ENCODE measurements at places on chromosomes 2 and 18.

DNA sequence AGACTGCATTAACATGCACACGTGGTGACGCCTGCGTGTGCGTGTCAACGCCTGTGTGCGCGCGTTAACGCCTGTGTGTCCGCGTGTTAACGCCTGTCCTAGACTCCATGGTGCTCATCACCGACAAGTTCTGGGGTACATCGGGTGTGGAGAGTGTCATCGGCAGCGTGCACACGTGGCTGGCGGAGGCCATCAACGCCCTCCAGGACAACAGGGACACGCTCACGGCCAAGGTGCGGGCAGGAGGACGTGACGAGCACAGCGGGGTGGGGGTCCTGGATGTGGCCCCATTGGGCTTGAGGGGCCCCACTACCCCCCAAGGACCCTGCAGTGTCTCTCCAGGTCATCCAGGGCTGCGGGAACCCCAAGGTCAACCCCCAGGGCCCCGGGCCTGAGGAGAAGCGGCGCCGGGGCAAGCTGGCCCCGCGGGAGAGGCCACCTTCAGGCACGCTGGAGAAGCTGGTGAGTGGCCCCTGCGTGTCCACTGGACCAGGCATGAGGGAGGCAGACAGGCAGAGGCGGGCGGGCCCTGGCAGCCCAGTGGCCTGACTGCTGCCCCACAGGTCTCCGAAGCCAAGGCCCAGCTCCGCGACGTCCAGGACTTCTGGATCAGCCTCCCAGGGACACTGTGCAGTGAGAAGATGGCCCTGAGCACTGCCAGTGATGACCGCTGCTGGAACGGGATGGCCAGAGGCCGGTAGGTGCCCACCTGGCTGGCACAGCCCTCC is 29.2 kb downstream of the GPC1 start:
- DNase-seq, result no peak

GRCh38 chr18:32553174-32553573 is 82.5 kb upstream of the GAREM1 start:
- no peak for DNase-seq

- no peak for DNase-seq
Measured at GRCh38 chr2:228401065-228401912, 219.8 kb upstream of the SPHKAP start.

GRCh38 chr18:36769611-36770314 is 59.0 kb downstream of the TPGS2 start:
- DNase-seq, result no peak

- DNase-seq, result no peak
Measured at GRCh38 chr2:161063946-161064306, 96.3 kb upstream of the TANK start.

DNA sequence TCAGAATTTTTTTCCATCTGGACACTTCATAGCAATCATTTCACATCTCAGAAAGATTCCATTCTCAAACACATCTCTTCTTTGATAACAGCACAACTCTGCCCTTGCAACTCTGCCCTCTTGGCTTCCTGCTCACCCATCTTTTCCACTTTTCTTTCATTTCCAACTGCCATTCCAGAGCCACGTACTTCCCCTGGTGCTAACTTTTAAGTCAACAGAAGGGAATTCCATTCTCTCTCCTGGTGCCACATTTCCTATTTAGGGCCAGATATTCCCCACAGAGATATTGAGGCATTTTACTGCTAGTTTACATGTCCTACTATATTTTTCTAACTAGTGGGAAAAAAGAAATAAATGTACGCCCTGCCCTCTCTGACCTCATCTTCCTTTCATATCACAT is 590.2 kb downstream of the ARHGAP15 start:
- DNase-seq, result no peak

DNA sequence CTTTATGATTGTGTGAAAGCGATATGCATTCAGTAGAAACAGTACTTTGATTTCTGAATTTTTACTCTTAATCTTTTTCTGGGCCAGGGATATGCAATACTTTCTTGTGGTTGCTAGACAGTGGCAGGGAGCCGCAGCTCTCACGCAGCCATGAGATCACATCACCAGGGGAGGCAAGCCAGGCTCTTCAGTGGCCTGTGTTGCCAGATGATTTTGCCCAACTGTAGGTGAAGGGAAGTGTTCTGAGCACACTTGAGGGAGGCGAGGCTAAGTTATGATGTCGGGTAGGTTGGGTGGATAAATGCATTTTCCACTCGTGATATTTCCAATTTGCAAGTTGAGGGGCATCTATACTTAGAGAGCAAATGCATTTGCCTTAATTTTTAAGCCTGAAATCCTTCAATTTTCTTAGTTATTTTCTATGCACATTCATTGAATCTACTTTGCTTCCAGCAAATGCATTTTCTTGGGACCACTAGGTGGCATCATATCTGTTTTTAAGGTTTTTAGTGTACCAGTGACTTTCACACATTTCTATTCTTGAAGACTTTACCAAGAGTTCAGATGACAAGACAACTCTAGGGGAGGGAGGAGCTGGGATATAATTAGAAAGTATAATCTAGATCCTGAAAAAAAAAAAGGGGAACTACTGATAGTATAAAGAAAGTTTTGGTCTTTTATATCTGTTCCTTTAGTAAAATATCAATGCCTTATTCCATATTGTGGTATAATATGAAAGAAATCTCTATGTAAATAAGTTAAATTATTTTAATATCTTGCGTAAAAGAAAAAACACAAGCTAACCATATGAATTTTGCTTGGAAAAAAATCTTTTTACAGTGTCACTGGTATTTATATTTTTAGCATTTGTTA is 643.3 kb downstream of the SOCS6 start:
- DNase-seq, result no peak

DNA sequence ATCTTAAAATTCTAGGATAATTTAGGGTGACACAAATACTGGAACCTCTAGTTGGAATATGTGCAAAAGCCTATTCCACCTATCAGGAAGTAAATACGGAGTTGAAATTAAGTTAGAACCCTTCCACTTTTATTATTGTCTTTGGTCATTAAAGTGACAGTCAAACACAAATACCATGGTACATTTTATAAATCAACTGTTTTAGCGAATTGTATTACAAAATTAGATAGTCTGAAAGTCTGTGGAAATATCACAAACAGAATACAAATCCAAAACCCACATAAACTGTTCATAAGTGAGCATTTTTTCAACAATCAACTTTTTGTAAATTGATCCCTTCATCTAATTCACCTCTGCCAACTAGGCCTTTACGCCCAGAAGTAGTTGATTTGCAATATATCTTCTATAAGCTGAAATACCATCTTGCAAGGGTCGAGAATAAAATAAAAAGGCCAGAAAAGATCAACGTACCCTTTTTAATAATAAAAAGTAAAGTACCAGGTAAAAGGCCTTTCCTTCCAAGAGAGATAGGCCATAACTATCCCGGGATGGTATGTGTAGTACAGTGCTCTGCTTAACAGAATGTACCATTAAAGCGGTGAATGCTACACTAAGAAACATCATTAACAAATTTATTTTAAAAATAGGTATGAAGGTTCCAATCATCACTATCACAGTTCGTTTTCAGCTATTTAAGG is 1.3 kb downstream of the USP34 start:
- no peak for DNase-seq

DNA sequence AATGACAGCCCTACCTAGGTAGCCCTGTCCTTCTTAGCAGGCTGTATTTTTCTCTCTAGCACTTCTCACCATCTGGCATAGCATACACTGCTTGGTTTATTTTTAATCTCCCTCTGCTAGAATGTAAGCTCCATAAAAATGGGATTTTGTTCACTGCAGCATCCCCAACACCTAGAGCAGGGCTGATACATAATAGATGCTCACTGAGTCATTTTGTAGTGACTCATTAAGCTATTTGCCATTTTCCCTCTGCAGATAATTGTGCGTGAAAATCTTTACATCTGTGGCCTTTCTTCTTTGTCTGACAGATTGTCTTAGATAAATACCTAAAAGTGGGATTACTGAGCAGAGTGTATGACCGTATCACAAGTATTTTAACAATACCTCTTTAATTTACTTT is 82.5 kb downstream of the CERS6 start:
- DNase-seq, result no peak

- DNase-seq, result no peak
Measured at GRCh38 chr2:129191530-129191929, 787.9 kb upstream of the RAB6C start.

DNA sequence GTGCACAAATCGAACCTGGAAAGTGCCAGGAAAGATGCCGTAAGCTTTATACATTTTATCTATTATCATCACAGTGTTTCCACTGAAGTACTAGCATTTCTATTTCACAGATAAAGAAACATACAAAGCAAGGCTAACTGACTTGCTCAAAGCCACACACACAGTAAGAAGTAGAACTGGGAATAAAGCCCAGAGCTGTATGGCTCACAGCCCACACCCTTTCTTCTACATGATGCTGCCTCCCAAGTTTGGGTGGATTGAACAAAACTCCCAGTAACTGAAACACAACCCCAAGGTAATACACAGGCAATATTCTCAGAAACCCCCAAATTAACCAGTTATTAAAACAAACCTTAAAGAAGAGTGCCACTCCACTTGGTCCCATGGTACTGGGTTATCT is 11.2 kb downstream of the SAP130 start:
- no peak for DNase-seq

DNA sequence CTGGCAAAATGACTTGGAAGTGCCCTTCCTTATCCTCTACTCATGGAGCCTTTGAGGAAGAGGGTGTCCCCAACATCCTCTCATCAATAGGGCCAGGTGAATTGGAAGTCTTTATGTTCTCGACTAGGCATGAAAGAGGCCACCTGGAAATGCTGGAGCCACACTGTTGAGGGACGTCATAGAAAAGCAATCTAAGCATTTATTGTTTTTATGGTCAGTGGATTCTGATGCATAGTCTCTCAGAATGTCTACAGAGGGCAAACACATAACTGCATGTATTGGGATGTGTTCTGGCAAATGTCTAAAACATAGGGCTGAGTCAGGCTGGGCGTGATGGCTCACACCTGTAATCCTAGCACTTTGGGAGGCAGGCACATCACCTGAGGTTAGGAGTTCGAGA is 246.6 kb upstream of the SP5 start:
- DNase-seq, result no peak

DNA sequence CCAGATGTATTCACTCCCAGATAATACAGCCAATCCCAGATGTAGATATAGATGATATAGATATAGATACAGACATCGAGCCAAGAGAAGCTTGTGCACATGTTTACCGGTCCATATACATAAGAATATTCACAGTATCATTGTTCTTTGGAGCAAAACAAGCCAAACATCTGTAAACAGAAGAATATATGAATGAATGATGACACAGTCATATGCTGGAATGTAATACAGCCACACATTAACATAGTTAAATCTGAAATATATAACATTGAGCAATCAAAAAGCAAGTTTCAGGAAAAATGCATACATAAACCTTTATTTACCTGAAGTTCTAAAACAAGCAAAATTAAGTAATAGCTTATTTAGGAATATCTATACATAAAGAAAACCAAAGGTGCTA is 182.5 kb downstream of the TXNL1 start:
- no peak for DNase-seq

DNA sequence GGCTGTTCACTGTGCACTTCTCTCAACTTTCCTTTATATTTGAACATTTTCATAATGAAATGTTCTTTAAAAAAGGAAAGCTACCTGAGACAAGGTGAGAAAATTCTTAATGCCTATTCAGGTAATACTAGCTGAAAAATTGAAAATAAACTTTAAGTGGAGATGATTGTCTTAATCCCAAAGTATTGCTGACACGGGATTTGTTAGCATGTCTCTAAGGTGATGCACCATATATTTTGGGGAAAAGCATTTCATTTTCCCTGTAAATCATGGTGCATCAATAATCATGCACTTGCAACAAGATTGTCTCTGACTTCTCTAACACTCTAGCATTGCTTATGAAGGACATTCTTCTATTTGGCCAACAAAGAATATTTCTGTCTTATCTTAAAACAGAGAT is 848.0 kb downstream of the DPP10 start:
- DNase-seq, result no peak
